ENCODE measurements at places on chromosomes 4 and X.

GRCh38 chr4:81207828-81208227, 7.2 kb downstream of the PRKG2 start:
- DNase-seq: peak; percentile 87

DNA sequence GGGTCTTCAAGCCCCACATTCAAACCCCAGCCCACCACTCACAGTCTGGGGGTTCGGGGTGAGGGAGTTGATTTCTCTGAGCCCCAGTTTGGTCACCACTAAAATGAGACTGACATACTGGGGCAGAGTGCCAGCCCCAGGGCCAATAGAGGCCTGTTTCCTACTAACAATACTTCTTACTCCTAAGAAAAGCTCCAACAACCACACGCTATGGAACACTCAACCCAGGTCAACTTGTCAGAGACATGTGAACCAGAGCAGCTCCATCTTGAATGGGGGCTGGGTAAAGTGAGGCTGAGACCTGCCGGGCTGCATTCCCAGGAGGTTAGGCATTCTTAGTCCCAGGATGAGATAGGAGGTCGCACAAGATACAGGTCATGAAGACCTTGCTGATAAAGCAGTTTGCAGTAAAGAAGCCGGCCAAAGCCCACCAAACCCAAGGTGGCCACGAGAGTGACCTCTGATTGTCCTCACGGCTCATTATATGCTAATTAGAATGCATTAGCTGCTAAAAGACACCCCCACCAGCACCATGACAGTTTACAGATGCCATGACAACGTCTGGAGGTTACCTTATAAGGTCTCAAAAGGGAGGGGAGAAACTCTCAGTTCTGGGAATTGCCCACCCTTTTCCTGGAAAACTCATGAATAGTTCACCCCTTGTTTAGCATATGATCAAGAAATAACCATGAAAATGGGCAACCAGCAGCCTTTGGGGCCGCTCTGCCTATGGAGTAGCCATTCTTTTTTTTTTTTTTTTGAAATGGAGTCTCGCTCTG, 26.6 kb upstream of the HTRA3 start:
- DNase-seq: no peak

DNA sequence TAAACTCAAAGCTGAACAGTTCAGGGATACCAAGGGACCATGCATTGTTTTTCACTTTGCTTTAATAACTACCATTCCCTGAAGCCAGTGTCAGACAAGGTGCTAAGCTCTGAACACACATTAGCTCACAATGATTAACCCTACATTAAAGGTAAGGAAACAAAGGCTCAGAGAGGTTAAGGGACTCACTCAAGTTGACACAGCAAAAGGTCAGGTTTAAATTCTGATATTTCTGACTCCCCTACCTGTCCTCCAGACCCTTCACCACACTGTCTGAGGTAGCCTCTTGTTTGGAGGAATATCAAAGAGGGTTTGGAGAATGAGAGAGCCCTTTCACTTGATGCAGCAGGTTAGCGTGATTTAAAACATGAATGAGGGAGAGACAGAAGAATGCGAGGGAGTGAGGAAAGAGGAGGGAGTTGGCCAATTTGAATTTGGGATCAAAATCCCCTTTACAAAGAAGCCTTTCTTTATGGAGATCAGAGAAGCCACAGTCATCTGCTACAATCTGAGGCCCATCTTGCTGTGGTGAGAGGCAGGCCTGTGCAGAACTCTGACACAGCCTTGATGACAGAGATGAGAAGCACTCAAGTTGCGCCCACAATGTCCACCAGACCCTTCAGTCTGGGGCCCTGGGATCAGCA, 103.5 kb downstream of the FHDC1 start:
- no peak for DNase-seq

DNA sequence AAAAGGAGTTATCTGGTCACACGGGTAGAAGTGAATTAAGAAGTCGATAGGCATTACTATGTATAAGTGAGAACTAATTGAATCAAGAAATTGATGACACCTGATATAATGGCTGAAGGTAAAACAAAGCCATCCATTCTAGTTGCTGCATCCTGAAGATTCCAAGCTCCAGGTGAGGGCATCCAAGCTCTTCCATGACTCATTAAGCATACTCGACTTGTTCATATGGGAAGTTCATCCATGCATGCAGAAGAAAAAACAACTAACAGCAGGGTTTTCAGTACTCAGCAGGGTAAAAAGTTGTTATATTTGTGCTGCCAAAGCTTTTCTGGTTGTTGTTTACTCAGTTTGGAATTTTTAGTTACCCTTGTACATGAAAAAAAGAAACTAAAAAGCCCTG, 508.0 kb upstream of the CXorf51A start:
- DNase-seq: no peak

- no peak for DNase-seq
Observed at GRCh38 chrX:106725931-106726330, 570 bp upstream of the RNF128 start.

DNA sequence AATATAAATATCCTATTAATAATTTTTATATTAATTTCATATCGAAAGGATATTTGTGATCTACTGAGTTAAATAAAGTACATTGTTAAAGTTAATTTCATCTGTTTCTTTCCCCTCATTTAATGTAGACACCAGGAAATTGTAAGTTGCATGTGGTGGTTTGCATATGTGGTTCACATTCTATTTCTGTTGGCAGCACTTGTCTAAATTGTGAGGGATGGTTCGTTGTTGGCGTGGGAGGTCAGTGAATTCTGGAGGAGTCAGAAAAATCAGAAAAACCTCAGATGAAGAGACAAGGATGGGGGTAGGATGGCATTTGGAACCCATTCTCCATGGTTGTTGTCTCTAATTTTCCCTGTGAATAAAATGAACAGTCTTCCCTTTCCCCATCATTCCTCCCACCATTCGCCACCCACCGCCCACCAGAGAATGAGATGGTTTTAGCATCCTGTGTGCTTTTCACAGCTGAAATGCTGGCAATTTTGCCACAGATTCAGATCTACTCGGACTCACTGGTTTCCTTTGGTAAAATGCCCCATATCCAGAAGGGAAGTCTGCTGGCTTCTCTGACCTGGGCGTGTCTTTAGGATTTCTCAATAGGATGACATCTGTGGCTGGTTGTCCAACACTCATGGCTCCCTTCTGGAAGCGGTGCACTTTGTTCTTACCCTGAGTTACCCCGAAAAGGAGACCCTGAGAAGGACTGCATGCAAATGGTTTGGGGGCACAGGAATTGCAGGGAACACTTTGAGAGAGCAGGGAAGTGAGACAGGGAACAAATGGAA, 52.3 kb downstream of the LGI2 start:
- no peak for DNase-seq

DNA sequence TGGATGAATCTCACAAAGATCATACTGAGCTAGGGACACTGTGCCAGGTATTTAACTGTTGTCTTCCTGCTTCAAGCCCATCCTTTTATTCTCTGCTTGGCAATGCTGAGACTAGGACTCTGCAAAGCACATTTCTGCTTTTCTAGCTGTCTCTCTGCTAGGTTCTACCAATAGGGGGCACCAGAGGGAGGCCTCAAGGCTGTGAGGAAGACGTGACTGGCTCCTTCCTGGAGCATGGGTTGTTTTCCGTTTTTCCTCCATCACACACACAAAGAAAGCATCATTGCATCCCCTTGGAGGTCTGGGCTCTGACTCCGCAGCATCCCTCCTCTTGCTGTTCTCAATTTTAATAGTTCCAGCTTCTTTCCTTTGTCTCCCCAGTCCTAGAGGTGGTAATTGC, 10.9 kb upstream of the DCTD start:
- DNase-seq: no peak

- peak; percentile 15 for DNase-seq
Observed at GRCh38 chrX:31223817-31224216, 152.0 kb upstream of the FTHL17 start.

DNA sequence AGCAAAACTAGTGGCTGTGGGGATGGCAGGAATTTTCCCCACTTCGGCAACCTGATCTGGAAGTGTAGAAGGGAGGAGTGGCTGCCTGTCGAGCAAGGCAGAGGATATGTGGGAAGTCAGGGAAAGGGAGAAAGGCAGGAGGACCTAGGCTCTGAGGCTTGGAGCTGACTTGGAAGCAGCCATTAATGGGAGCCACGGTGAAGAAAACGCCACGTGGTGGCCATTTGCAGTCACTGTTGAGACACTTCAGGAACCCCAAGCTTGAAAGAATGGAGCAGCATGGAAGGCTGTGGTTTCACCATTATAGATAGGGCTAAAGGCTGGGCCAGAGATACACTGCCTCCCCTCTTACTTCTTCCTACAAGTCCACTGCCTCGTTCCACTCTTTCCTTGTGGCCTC, 41.8 kb upstream of the MAML3 start:
- DNase-seq: no peak

GRCh38 chr4:1550122-1551070, 133.7 kb downstream of the FAM53A start:
- no peak for DNase-seq

GRCh38 chr4:2423066-2423465, 4.3 kb downstream of the CFAP99 start:
- DNase-seq: no peak

DNA sequence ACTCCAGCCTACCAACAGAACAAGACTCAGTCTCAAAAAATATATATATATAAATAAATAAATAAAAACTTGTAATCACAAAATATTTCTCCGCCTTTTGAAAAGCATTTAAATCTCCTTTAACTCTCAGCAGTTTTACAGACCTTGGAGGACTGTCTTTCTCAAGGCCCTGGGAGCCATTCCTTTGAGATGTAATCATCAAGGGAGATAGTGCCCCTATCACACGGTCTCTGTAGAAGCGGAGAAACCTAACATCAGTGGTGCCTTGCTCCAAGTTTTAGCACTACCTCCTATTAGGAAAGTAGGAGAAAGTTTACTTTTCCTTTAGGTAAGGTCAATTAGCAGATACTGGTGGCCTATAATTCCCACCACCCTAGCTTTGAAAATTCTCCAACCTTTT, 58.5 kb downstream of the ANTXR2 start:
- no peak for DNase-seq

DNA sequence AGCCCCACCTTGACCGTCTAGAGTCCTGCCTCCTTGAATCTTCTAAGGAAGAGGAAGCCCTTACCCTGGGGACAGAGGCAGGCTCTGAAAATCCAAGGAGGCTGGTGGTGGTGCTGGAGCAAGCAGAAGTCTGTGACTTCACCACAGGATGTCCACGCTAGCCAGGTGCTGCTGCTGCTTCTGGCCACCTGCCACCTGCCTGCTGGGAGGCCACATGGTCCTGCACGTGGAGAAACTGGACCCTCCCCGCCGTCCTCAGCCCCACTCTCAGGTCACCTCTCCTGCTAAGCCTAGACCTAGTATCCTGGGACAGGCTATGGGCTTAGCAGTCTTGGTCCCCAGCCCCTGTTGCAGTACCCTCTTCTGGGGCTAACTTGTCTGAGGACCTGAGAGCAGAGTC, 15.8 kb downstream of the TMEM31 start:
- no peak for DNase-seq

GRCh38 chrX:65690057-65690855, 22.8 kb downstream of the MSN start:
- no peak for DNase-seq

GRCh38 chr4:28754376-28754775, 1893.7 kb downstream of the STIM2 start:
- DNase-seq: no peak

DNA sequence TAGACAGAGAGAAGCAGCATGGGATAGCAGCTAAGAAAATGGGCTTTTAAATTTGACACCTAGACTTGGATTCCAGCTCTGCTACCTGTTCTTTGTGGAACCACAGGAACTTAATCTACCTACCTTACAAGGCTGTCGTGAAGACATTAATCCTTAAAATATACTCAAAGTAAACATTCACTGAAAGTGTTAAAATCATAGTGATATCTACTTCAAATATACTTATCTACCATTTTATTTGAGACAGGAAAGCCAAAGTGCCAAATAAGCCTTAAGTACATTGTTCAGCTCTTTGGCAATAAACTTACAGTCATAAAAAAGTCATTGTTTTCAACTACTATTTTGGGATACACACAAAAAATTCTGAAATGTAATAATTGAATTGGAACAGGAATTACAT, 295.0 kb upstream of the PITX2 start:
- DNase-seq: no peak

DNA sequence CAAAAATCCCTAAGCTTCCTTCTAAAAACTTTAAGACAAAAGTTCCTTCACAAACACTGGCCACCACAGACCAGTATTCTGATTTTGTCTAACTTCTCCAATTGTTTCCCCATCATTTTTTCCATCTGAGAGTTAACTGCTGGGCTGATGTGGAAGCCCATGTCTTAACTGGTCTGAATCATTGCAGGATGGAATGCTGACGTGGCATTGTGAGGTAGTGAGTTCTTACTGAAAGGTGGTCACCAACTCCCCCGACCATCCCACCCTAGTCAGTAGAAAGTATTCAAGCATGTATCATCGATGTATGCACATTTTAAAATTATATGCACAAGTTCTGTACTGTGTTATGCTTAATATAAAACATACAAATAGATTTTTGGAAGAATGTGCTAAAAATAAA, 99.1 kb upstream of the SMIM10 start:
- DNase-seq: no peak

DNA sequence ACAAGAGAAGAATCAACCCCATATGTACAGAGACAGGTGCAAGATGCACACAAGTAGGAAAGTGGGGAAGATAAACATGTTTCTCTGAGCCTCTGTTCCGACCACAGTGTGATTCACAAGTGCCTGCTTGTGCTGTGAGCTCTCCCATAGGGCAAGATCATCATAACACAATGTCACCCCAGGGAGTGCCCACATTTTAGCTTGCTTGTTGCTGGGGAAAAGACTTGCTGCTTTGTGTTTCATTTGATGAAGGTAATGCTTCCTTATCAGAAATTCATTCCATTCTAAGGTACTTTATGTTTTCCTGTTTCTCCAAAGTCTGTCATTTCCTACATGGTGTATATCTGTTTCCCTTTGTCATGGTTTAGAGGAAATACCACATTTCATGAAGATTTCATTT, 304.5 kb upstream of the DIPK2B start:
- DNase-seq: no peak

GRCh38 chr4:124085561-124086180, 626.9 kb downstream of the ANKRD50 start:
- no peak for DNase-seq

DNA sequence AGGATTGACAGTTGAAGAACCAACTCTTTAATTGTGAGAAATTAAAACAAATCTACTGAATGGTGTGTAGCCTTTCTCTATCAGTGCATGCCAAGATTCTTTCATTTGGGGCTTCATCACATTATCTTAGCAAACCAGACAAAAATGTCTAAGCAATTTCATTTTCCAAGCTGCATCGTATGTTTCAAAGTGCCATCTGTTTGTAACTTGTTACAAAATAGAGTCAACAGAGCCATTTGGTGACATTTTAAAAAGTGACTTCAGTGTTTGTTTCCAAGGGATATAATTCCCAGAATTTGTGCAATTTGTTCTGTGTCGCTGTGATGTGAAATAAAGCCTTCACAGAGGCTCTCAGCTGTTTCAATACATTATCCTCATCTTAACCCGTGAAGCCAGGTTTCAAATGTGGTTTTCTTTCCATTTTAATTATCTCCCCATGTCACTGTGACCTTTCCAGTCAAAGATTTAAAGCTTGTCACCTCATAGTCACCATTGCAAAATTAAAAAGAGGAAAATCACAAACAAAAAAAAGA, 46.0 kb upstream of the C1QTNF7 start:
- no peak for DNase-seq

GRCh38 chrX:20300822-20301221, 34.1 kb upstream of the RPS6KA3 start:
- DNase-seq: no peak

Measured in retinal pigment epithelial cell (primary cell).